ENCODE measurements at places on chromosomes 3 and 15.

DNA sequence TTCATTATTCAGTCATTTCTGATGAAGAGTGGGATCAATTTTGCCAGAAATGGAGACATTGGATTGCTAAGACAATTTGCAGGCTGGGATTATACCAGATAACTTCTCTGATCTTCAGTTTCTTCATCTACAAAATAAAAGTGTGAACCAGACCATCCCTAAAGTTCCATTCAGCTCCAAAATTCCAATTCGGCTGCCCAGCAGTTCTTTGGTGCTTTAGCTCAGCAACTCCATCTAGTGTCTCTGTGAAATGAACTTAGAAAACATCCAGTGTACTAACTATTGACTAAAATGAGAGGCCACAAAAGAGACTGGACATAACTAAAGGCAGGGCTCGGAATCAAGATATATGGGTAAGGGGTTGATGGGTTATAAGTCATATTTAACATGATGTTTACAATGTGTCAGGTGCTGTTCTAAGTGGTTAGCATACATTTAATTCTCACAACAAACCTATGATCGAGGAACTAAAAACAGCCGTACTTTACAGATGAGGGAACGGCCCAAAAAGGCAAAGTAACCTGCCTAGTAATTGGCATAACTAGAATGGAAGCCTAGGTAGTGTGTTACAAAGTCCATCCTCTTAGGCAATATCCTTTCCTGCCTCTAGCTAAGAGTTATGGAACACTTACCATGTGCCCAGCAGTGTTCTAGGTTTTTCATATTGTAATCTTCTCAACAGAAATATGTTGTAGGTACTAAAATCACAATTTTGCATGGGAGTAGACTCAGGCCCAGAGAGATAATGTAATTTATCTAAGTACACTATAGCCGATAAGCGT is 17.0 kb downstream of the THAP10 start:
- DNase-seq, result no peak

DNA sequence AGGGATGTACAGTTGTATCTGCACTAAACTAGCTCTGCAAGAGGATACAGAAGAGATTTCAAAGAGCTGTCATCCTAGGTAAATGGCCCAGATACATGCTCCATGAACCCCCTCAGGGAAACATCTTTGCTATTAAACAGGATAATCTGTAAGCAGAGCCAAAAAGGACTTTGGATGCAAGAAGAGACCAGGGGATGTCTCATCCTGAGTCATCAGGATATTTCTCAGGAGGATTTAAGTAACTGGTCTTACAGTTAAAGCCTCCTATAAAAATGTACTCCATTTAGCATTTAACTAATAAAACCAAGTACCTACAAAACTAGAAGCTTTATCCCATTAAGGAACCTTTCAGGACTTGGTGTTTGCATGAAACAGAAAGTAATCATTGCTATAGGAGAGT is 48.2 kb upstream of the PHLDB2 start:
- no peak for DNase-seq

- no peak for DNase-seq
Observed at GRCh38 chr3:36814066-36814717, 49.8 kb upstream of the DCLK3 start.

GRCh38 chr15:83612898-83613635 is 40.9 kb upstream of the ADAMTSL3 start:
- DNase-seq, result no peak

GRCh38 chr3:32968166-32968919 is 16.9 kb downstream of the CCR4 start:
- no peak for DNase-seq

GRCh38 chr3:123623346-123623880 is 38.6 kb upstream of the HACD2 start:
- no peak for DNase-seq
